ENCODE measurements at places on chromosomes 1 and 21.

DNA sequence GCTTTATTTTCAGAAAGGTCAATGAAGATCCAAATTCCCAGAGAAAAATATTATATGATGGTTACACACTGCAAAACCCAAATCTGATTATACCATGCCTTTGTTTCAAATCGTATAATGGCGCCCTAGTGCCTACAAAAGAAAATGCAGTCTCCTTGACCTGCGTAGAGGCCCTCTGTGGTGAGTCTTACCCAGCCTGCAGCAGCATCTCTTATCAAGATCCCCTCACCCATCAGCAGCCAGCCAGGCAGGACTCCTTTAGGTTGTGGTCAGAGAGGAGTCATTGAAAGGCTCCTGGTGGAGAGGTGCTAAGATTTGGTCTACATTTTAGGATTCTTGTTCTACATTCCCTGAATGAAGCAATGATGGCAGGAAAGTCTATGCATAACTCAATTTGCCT lies 23.7 kb upstream of the DAB1 start:
- DNase-seq, result no peak

DNA sequence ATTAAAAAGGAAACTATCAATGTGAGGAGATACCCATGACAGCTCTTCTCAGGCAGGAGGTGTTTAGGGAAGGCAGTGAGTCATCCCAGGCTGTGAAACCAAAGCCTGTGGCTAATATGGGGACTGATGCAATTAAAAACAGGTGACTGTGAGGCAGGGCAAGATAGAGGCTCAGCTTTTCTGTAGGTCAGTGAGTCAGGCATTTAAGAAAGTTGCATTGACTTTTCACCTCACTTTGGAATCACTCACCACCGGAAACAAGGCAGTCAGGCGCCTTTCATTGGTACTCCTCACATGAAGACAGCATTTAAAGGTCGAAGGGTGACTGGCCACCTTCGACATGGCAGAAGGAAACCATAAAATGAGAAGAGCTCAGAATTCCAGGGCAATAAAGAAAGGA lies 54.5 kb downstream of the PAPPA2 start:
- DNase-seq, result no peak

DNA sequence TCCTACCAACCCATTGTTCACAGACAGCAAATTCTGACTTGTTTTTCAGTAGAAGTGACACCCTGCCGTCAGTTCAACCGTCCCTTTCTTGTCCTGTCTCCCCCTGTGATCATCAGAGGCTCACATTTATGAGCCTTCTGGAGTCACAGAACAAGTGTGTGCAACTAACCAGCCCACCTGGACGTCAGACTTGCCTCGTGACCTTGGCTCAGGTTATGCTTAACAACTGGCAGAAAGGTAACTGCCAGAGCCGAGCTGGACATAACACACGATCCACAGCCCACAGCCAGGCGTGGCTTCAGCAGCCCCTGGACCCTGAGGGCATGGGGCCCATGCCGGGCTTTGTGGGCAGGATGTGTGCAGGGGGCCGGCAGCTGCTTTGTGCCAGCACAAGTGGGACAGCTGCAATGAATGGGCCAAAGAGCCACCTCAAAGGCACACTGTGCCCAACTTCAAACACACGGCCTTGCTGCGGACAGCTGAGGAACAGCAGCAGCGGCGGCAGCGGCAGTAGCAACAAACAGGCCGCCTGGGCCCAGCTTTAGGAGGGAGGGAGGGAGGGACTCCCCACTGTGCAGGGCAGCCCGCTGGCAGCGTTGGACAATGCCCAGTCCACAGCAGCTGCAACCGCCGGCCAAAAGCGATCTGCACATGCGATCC lies 103.9 kb downstream of the ZBTB18 start:
- DNase-seq, result no peak

GRCh38 chr21:17540530-17540929 lies 27.7 kb downstream of the CXADR start:
- no peak for DNase-seq

DNA sequence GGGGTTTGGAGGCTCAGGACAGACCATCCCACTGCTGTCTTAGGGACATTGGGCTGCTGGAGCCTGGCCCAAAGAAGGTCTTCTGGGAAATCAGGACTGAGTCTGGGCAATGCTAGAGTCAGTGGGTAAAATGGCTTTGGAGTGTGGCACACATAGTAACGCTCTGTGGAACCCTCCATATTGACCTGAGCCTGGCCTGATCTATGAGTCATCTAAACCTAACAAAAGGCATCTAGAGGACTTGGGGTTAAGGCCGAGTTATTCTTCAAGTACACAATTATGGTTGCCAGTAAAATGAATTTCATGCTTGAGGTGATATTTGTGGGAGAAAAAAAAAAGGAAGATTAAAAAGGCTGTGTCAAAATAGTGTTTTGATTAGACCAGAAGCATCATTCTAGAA lies 77.7 kb downstream of the ST6GALNAC5 start:
- no peak for DNase-seq

GRCh38 chr1:223425550-223425949 lies 32.3 kb downstream of the CCDC185 start:
- DNase-seq, result no peak

- no peak for DNase-seq
These were observed 60.4 kb upstream of the ACOT11 start for GRCh38 chr1:54487571-54488050.

GRCh38 chr1:92859400-92860039 lies 27.7 kb downstream of the RPL5 start:
- no peak for DNase-seq

DNA sequence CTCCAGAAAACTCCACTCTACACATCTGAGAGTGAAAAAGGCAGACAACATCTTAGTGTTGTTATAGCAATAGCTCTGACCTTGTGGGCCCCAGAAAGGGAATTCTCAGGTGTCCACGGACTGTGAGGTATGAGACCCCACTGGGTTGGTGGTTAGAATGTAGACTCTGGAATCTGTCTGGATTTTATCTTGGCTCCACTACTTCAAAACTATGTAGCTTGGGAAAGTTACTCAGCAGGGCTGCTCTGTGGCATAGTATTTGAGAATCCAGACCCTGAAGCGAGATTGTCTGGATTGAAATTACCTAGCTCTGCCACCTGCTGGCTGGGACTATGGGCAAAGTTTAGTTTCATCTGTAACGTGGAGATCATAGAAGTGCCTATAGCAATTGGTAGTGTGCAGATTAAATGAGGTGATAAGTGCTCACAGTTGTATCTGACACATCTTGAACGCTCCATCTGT lies 25.8 kb downstream of the PRDM2 start:
- no peak for DNase-seq

GRCh38 chr21:42654179-42654912 lies 925 bp downstream of the PDE9A start:
- DNase-seq, result no peak

GRCh38 chr1:204219971-204220616 lies 6.3 kb upstream of the GOLT1A start:
- no peak for DNase-seq

DNA sequence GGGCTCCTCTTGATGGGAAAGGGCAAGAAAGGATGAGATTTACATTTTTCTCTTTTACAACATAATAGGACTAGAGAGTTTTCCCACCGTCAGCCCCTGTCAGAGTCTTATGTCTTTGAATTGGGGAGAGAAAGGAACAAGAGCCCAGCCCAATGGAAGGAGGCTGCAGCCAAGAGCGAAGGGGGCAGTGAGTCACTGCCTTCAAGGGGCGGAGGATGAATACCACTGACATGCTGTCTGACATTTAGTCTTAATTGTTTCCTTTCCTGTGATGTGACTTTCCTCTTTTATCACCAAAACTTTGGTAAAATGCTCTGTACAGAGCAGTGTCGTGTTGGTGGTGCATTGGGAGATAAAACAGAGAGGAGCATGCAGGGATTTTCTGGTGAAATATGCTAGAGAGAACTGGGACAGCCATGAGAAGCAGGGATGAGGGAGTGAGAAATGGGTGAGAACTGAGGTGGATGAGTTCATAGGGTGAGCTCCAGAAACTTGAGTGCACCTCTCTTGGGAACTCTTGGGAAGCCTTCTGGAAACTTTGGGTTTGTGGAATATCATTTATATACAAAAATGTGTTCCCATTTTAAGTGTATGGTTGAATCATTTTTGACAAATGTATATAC lies 179.9 kb upstream of the FGGY start:
- no peak for DNase-seq

GRCh38 chr1:236951672-236952071 lies 52.6 kb downstream of the MT1HL1 start:
- DNase-seq, result no peak
